ENCODE measurements at places on chromosomes 11 and 22.

- DNase-seq, result no peak
These were observed 9.1 kb downstream of the PRR33 start for GRCh38 chr11:1882265-1883238.

GRCh38 chr22:48941903-48942575 lies 885.6 kb downstream of the BRD1 start:
- no peak for DNase-seq

DNA sequence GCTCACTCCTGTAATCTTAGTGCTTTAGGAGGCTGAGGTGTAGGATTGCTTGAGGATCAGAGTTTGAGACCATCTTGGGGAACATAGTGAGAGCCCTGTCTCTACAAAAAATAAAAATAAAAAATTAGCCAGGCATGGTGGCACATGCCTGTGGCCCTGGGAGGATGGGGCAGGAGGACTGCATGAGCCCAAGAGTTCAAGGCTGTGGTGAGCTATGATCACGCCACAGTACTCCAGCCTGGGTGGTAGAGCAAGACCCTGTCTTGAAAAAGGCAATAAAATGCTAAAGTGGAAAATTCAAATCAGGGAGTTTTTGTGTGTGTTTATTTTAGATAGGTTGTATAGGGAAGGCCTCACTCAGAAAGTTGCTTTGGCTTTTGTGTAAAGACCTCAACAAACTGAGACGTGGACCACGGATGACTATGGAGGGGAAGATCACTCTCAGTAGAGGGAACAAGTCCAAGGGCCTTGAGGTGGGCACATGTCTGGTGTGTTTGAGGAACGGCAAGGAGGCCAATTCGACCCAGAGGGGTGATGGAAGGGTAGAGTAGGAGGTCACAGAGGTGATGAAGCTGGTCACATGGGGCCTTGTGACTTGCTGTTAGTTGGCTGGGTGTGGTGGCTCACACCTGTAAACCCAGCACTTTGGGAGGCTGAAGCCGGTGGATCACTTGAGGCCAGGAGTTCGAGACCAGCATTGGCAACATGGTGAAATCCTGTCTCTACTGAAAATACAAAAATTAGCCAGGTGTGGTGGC lies 35.7 kb downstream of the WEE1 start:
- no peak for DNase-seq

- no peak for DNase-seq
These were observed 2.1 kb downstream of the HBB start for GRCh38 chr11:5224538-5225479.

- DNase-seq, result no peak
These were observed 25.4 kb upstream of the MUC5B start for GRCh38 chr11:1197431-1197885.

DNA sequence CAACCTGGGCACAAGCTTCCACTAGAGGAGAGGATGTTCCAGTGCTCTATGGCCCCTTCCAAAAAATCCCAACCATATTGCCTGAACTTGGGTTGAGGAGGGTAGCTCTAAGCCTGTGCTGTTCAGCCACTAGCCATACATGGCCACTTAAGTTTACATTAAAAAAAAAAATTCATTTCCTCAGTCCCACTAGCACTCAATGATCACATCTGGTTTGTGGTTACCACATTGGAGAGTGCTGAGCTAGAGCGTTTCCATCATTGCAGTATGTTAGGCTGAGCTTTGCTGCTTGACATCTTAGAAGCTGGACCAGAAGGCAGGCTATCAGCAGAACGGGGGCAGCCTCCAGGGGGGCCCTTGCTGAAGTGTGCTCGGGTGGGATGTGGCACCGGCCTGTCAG lies 43.5 kb upstream of the CYP2D6 start:
- DNase-seq, result no peak

- no peak for DNase-seq
These were observed 67.1 kb downstream of the GGTLC2 start for GRCh38 chr22:22711532-22711913.
